ENCODE measurements at places on chromosomes 5 and 9. TPM values are rescaled to one million over a fixed set of nuclear protein-coding genes. Genes with fewer than 3 reads are reported as not detected.

GRCh38 chr5:172336676-172337285 is 53.2 kb upstream of the UBTD2 start:
- no peak for DNase-seq

DNA sequence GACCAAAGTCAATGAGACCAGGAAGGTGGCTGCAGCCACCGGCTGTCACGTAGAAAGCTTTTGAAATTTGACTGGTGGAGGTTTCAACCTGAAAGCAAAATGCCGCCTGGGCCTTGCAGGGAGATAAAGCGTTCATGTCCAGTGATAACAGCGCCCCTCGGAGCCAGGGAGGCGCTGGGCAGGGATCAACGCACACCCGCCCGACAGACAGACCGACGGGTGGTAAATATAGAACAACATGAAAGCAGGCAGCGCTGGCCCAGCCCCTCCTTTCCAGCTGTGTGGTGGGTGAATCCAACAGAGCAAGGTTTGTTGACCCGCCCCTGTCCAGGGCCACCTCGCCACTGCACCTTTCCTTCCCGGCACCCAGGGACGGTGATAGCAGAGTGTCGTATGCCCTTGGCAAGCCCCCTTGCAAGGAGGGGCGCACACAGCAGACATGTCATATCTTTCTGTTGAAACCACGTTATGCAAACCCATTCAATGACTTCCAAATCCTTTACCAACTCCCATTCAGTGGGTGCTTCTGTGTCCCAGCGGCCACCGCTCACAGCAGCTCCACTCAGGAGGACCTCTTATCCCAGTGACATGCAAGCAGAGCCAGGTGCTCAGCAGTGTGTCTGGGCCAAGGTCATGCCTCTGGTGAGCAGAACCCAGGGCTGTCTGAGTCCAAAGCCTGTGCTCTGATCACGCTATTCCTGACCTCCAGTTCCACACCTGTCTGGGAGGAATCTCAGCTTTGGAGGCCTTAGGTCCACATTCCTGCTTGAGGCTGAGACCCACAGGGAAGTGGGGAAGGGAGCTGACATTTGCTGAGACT is 38.7 kb downstream of the NKX2-5 start:
- no peak for DNase-seq

Gene MARCHF3
- 6.6 TPM for total RNA-seq

Gene LCN15
- not detected for total RNA-seq
